ELR (cell line): ENCODE measurements at places on chromosomes 4 and X.
A peak's percentile ranks its signal among the peaks of the same experiment; 100 is the strongest.

DNA sequence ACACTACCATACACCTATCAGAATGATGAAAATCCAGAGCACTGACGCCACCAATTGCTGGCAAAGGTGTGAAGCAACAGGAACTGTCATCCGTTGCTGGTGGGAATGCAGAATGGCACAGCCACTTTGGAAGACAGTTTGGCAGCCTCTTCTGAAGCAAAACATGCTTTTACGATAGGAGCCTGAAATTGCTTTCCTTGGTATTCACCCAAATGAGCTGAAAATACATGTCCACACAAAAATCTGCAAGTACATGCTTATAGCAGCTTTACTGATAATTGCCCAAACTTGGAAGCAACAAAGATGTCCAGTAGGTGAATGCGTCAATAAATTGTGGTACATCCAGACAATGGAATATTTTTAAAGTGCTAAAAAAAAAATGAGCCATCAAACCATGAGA lies 322.8 kb upstream of the FAT1 start:
- DNase-seq, result no peak

DNA sequence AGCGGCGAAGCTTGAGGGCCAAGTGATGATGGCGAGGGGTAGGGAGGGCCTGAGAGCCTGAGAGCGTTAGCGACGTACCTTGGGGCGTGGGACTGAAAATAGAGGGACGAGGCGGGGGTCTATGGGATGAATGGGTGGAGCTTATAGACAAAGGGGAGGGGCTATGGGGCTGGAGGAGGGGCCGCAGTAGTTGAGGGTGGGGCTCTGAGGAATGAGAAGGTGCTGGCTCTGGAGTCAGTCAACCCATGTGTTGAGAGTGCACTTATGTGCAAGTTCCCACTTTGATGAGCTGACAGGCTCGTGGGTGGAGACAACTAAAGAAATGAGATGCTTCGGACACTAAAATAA lies 488 bp downstream of the TBC1D25 start:
- peak; percentile 53 for DNase-seq

DNA sequence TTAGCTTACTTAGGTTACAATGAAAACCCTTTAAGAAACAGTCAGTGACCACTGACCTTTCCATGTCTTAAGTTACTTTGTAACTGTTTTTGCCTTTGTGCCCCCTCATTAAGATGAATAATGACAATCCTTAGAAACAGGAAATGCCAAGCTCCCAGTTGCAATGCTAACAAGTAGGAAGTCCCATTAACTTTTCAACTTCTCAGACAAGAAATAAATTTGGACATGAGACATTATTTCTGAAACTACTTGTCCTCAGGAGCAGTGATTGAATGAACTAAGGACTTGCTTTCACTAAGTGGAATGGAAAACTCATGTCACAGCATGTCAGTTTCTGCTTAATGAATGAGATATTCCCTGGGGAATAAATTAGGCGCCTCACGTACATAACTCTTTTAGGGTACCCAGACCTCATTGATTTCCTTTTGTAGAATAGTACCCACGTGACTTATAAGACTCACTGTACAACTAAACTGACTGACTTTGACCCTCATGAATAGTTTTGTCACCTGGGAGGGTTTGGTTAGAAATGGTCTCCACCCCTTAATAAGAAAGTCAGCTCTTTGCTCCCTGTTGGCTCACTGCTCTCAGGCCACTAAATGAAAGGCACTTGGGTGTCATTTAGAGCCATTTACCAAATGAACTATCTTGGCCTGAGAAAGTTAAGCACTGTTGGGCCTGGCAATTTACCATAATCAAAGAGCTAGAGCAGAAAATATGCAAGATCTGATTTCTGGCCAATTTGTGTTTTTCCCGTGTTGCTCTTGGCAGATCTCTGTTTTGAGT lies 383.9 kb downstream of the RPA4 start:
- DNase-seq, result no peak

GRCh38 chr4:145531859-145532258 lies 50.2 kb downstream of the SMAD1 start:
- no peak for DNase-seq

GRCh38 chr4:15233626-15234025 lies 194.2 kb upstream of the C1QTNF7 start:
- DNase-seq, result peak; percentile 1

DNA sequence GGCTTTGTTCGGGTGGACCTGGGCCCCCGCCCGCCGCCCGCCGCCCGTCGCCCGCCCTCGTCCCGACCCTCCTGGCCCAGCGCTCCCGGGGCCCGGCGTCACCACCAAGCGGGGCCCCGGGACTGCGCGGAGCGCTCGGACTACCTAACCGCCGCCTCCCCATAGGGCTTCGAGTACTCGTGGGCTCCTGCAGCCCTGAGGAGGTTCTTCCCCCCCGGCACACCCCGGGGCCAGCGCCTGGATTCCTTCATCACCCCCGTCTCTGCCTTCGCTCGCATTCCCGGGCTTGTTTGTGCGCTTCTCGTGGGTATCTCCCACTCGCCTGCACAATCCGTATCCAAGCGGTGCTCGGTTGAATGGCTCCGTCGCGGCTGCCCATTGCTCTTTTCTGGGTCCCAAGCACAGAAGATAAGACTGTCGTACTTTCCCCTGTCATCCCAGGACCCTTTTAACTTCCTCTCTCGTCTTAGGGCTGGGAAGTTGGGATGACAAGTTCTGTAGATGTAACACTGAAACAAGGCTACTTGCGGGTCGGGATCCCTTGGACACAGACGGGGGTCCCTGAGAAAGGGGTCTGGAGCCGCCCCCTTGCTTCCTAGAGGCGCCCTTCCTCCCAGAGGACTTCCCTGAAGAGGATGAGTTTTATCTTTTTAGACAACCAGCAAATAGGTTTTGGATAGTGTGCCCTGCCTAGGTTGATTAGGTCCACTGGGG lies 565 bp downstream of the MOB1B start:
- DNase-seq, result peak; percentile 48

- no peak for DNase-seq
These were observed 527.3 kb downstream of the TLL1 start for GRCh38 chr4:166400270-166400894.

- peak; percentile 73 for DNase-seq
These were observed 128.7 kb downstream of the MID1IP1 start for GRCh38 chrX:38929966-38930421.

GRCh38 chr4:37644962-37645361 lies 41.2 kb downstream of the RELL1 start:
- DNase-seq, result no peak

- no peak for DNase-seq
These were observed 32.0 kb downstream of the SMPX start for GRCh38 chrX:21725916-21726315.

GRCh38 chr4:1882850-1883271 lies 11.7 kb downstream of the NSD2 start:
- DNase-seq, result no peak

DNA sequence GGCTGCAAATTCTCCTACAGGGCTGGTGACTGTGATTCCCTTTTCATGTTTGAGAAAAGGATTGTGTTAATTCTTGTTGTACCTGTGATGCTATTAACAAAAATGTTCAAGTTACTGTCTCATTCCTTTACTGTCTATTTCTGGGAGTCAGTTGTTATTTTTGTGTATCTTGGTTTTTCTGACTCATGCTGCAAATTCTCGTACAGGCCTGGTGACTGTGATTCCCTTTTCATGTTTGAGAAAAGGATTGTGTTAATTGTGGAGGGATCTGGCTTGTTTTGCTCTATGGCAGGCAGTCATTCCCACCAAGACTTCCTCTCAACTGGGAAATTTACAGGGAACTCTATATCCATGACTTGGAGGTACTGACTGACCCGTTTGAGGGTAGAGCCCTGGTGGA lies 693.4 kb upstream of the INTU start:
- peak; percentile 64 for DNase-seq

- no peak for DNase-seq
These were observed 1.6 kb downstream of the MAPK10 start for GRCh38 chr4:86358257-86358656.

DNA sequence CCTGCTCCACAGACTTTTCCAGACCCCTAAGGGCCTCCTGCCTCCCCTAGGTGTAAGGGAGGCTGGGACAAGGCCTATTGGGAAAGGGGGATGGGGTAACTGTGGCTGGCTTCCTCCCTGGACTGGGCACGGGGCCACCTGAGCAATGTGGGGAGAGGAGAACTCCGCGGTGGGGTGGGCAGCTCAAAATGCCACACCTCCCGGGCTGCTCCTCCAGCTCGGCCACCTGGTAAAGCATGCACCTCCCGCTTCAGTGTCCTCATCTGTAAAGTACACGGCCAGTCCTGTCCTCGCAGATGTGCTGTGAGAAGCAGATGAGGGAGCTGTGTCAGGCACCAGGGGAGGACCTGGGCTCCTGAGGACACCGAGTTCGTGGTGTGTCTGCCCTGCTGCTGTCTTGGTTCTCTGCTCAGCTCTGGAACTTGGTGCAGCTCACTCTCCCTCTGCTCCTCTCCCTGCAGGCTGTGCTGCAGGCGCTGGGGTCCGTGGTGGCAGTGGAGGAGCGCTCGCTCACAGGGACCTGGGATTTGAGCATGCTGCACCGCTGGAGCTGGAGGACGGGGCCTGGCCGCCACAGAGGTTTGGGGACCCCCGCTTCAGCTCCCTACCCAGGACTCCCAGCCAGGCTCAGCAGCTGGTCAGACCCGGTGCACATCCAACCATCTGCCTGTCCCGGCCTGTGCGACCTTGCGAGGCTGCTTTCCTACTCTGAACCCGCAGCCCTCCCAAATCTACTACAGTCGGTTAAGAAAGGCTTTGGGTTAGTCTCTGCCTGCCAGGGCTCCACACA lies 20.8 kb upstream of the MRFAP1 start:
- no peak for DNase-seq

DNA sequence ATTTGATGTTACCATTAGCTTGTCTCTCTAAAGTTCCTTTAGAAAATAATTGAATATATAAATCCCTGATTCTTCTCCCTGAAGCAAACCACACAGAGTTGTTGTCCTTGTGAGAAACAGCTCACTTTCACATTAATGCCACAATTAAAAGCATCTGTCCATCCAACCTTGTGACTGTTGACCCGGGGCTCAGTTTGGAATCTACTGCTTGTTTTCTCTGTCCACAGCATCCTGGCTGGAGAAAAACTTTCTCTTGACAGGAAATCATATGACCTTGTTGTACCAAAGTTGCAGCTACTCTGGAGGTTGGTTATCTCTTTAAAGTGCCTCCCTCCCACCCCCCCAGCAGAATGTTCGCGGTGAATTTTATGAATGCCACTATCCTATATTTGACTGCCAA lies 3.1 kb downstream of the PRKG2 start:
- DNase-seq, result no peak

DNA sequence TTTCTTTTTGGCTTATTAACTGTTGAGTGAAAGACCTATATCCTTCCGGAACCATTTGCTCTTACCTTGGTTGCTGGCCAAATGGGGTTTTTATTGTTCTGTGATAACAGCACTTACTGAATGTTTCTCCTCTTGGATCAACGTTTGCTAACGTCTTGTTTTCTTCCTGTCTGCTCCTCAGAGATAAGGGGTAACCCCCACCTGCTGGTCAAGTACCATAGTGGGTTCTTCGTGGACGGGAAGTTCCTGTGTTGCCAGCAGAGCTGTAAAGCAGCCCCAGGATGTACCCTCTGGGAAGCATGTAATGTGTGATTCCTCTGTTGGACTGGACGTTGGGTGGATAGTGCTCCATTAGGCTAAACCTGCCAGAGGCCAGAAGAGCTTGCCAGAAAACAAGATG lies 15.3 kb downstream of the BMX start:
- DNase-seq, result no peak

- DNase-seq, result no peak
These were observed 8.8 kb downstream of the MANBA start for GRCh38 chr4:102751941-102752340.

GRCh38 chrX:135480076-135480475 lies 40.4 kb upstream of the INTS6L start:
- no peak for DNase-seq

- no peak for DNase-seq
These were observed 26.0 kb upstream of the IQCM start for GRCh38 chr4:149841686-149842085.

DNA sequence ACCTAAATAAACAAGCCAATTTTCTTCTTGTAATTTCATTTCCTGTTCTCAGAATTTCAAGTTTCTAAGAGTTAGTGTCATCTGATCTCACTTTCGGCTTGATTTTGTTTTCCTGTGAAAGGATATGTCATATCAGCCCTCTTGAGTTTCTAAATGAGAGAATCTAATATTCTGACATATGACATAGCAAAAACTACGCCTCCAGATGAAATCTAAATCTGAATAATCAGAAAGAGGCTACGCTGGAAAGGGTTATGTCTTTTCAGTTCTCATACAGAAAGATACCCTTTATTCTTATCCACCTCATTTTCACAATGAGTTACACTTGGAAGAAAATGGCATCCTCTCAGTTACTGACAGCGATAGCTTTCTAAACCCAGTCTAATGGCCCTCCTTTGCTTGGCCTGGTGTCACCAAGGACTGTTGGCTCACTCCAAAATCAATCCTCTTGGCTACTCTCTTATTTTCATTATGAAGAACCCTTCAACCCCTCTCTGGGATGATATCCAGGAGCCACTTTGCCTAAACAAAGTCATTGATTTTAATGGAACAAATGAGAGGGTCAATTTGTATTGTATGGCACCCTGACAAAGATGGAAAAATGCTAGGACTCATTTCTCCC lies 65.6 kb downstream of the ASB9 start:
- DNase-seq, result no peak

DNA sequence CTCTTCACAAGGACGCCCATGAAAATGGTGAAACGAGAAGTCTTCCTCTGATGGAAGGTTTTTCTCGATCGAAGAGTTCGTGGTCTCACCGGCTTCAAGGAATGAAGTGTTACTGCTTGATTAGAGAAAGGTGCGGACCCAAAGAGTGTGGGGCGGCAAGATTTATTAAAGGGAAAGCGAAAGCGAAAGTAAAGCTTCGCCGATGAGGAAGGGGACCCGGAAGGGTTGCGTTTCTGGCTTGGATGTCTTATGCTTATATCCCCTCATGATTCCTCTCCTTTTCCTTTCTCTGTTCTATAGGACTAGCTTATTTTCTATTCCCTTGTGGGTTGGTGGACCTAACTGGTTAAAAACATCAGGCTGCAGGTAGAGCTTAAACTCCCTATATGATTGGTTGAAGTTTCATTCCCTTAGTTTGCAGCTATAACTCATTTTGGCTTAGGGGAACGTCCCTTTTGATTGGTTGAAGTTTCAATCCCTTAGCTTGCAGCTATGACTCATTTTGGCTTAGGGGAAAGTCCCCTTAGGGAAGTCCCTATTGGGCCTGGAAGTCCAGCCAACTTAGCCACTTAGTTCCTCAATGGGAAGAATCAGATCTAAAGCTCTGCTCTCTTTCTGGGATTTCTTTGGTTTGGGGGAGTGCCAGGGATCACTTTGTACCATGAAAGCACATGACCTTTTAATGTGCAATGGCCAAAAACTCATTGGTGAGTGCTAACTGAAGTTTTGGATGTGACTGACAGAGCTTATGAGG lies 1025.0 kb upstream of the PCDH10 start:
- DNase-seq, result peak; percentile 5

GRCh38 chr4:91114386-91114785 lies 987.2 kb downstream of the CCSER1 start:
- DNase-seq, result no peak

- DNase-seq, result peak; percentile 59
These were observed 126.0 kb downstream of the AFAP1 start for GRCh38 chr4:7813674-7814073.

DNA sequence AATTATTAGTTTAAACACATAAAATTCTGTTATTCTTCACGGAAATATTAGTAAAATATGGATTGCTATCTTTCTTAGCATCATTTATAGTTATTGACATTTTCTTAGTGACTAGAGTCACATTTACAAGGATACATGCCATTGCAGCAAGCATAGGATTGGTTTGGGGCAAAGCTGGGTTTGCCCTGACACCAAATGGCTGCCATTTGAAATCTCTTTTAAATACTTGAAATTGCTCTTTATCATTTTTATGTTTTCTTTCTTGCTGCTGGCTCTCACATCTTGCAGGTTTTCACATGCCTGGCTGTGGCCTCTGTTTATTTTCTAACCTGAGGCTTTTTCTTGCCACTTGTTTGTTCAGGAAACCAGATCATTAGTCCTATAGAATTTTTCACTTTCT lies 39.9 kb downstream of the EGF start:
- no peak for DNase-seq
